ENCODE measurements at places on chromosomes 12 and 14.

GRCh38 chr12:49882851-49883464 lies 20.7 kb downstream of the FAIM2 start:
- no peak for DNase-seq

DNA sequence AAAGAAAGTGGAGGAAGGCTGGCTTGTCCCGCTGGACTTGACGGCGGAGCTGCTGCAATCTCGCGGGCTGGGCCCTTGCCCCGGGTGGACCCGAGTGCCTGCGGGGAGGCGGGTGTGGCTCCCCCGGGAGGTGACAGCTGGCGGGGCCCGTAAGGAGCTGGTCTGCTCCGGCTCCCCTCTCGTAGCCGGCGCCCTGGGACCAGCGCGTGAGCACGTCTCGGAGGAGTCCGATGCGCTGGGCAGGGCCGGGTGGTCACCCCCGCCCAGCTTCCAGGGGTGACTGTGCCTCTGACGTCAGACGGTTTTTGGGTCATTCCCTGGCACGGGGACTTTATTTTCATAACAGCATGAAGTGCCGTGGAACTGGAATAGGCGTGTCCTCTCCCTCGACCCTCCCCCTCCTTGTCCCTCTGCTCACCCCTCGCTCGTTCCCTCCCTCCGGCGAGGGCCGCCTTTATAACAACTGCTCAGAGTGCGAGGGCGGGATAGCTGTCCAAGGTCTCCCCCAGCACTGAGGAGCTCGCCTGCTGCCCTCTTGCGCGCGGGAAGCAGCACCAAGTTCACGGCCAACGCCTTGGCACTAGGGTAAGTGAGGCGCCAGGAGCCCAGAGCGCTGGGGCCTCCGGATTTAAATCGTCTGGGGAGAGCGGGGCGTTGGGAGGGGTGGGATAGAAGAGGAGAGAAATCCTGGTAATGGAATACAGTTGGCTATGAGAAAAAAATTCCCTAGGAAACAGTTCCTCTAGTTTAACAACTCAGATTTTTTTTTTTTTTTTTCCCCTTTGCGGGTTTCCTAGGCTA lies at the start of gene GPRC5A:
Gene GPRC5A (plus strand): TSS at position 483 of the 801 bp plus-strand sequence. CDS start 16,688 bp downstream, outside the sequence.
- peak; percentile 49 for DNase-seq

GRCh38 chr12:125377093-125377492 lies 311.9 kb downstream of the AACS start:
- no peak for DNase-seq

- no peak for DNase-seq
Measured at GRCh38 chr12:69417741-69418167, 52.4 kb upstream of the FRS2 start.

DNA sequence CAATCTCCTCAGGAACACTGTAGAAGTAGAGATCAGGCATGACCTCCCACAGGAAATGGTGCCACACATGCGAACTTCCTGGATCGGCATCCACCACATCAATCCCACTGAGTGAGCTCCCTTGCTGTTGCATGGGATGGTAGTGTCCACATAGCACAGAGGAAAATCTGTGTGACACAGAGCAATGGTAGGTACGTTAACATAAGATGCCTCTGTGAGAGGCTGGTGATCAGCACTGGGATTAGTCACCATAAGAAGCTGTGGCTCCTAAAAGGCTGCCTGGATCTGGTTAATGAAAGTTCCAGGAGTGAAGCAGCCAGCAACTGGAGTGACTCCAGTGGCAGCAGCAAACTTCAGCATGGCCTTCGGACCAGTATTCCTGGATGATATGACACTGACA lies 21.8 kb downstream of the WDHD1 start:
- no peak for DNase-seq

DNA sequence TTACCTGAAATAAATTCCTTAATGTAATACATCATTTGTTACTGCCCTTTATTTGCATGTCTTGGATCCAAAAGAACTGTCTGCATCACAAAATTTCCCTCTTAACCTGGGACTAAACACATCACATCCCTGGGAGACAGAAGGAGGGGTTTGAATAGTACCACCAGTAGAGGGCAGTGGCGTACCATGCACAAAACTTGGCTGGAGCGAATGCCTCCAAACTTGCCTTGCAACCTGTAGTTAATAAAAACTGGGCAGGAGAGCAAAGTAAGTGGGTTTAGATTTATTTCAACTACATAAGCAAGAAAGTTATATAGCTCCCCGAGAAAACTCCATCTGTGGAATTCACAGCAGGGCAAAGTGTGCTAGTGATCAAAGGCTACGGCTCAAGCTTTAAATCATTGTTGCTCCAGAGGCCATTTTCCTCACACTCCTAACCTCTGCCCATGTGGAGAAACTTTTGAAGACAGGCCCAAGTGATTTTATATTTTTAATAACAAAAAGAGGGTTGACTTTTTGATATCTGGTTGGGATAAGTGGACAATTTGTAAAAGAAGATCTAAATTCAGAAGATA lies 1176.7 kb upstream of the SEL1L start:
- DNase-seq: peak; percentile 65

GRCh38 chr14:69242311-69243224 lies 17.4 kb upstream of the GALNT16 start:
- peak; percentile 68 for DNase-seq

- DNase-seq: no peak
Measured at GRCh38 chr14:101534198-101534597, 27.1 kb upstream of the DIO3 start.

DNA sequence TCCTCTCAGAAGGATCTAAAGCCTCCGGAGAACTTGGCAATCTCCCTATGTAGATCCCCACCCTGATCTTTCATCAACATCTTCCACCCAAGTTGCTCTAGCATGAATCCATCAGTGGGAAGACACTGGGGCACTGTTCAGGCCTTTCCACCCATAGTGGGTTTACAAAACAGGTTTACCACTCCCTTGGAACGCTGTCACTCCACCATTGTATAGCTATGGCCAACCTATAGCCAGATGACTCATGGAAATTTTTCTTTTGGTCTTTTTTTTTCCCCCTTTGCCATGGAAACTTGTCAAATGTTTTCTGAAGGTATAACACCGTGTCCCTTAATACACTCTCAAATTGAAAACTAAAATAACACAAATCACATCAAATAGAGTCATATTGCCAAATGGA lies 10.8 kb upstream of the HSPB8 start:
- no peak for DNase-seq

DNA sequence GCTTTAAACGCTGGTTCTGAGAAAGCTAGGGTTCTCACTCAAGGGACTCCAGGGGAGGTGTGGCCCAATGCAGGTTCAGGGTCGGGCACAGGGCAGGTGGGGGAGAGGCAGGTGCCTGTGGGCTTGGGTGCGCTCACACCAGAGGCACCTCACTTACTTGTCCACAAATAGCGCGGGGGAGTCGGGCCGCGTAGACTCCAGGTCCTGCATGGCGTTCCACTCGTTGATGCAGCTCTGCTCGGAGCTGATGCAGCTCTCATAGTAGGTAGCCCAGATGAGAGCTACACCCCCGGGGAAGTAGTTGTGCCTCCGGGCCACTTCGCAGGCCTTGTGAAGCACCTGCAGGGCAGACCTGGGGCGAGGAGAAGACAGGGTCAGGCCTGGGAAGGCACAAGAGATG lies 49.9 kb downstream of the SSH1 start:
- DNase-seq: no peak

DNA sequence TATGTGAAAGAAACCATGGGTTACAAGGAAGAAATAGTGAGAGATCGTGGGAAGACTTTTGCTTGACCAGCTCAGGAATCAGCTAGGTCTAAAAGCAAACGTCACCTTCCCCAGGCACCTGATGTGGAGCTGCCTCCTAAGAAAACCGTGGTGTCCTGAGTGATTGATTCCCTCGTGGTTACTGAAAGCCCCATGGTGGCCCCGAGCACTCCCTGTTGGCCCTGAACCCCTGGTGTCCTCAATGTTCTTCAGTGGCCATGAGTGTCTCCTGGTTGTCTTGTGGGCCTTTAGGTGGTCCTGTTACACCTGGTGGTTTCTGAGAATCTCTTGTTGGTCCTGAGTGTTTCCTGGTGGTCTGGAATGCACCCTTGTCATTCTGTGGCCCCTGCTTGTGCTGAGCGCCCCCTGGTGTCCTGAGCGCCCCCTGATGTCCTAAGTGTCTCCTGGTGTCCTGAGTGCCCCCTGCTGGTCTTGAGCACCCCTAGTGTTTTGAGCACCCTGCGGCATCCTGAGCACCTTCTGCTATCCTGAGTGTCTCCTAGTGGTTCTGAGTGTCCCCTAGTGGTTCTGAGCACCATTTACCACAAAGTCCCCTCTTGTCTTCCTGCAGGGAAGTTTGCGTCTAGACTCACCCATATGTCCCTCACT lies 518.7 kb downstream of the TMEM121 start:
- peak; percentile 93 for DNase-seq

DNA sequence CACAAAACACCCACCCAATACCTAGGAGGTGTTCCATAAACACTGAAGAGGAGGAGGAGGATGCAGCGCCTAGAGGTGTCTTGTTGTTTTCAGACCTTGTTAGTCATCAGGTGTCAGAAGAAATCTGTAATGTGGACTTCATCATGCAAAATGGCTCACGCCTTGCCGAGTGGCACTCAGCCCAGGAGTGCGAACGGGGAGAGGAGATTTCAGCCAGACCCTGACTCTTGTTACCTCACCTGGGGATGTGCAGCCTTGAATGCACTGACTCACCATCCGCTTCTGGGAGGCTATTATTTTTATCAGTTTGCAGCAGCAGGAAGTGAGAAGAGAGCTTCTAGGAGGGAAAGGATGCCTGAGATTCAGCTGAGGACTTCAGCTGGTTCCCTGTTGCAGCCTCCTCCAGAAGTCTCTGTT lies 48.2 kb upstream of the PLXNC1 start:
- DNase-seq: peak; percentile 41

DNA sequence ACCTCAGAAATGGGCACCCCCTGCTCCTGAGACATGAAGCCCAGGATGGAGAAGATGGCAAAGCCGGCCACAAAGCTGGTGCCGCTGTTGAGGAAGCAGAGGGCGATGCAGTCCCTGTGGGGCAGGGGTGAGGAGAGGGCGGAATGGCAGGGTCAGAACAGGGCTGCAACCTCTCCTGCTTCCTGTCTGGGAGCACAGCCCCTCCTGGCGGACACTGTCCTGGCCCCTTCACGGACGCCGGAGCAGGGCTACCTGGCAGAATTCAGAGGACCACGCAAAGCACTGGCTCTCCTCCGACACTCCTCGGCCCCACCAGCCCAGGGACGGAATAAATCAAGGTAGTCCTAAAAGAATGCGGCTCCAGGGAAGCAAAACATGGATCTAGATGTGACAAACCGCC lies 12.4 kb upstream of the SLC6A12 start:
- no peak for DNase-seq

GRCh38 chr12:32083489-32083888 lies 23.2 kb upstream of the BICD1 start:
- no peak for DNase-seq

DNA sequence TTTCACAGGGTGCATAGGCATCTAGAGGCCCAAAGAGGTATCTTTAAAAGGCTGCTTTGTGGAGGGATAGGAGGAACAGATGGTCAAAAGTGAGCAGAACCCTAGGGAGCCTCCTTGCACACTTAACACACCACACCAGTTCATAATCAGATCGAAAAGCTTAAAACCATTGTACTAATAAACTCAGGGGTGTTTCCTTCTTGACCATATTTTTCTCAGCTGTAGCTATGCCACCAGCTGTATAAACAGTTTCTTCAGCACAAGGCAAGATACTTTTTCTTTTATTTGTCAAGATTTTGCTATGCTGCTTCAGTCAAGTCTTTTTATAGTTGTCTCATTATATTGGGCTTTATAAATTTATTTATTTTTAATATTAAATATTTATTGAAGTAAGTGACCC lies 88.7 kb downstream of the RIC8B start:
- DNase-seq: no peak

DNA sequence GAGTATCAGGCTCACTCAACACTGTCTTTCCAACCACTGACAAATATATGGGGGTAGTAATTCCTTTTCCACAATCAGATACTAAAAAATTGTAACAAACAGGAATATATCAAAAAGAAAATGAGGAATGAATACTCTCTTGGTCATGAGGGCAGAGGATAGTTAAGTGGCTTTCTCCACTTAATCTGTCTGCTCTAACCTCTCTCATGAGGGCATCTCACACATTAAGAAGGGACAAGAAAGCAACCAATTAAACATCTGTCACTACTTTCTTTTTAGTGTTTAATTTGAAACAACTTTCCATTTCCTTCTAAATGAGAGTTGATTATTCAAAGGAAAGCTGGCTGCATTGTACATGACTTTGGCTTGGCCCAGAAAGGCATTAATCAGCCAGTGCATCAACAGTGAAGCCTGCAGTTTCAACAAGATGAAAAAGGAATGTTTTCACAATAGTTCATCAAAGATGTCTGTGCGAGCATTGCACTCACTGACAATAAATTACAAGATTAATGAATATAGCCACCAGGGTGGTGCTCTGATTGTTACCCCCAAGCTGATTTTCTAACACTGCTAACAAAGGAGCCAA lies 142.0 kb downstream of the SEC23A start:
- no peak for DNase-seq

DNA sequence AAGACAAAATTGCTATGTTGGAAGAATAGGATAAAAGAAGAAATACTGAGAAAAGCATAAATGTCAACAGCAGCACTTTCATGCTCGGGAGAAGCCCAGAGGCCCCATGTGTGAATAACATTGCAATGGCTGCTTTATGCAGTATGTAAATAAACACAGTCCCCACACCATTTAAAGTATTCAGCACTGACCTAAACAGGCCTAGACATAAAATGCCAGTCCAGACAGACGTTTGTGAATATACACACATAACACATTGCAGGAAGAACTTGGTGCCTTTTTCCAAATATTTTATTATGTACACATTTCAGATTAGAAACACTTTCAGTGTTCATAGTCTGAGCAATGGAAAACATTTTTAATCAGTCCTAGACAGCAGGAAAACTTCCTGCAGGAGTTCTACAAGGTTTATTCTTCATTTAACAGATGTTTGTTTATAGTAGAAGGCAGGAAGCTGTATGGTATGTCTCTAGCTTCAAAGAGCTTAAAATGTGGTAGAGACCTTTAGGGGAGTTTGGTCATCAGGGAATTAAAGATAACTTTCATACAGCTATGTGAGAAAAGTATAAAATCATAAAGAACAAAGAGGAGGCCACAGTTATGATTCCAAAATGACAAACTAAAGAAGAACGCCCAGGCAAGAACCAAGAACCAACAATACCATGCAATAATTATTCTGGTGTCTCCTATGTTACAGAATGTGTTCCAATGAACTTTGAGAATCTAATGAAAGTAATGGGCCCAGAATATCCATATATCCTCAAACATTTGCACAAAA lies 30.6 kb upstream of the SLC38A2 start:
- DNase-seq: no peak

DNA sequence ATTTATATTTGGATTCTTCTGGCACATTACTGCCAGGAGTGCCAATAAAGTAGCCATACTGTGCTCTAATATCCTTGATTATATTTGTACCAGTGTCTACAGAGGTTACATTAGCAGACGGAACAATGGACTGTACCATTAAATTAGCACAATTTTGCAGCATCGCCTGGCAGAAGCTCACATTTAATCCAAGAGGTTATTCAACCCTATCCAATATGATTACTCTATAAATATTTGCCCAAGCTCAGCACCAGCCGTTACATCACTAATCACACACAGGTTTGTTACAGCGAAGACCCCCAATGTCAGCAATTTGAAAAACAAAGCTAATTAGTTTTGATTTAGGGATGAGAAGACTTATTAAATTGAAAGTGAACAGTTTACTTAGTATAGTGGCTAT lies 16.9 kb upstream of the MGST1 start:
- no peak for DNase-seq

- DNase-seq: no peak
Measured at GRCh38 chr12:76189851-76190250, 105.4 kb upstream of the NAP1L1 start.

Measured in activated CD4-positive, alpha-beta T cell treated with anti-CD3 and anti-CD28 coated beads for 48 hours (primary cell).